ENCODE measurements at places on chromosomes 2 and 18. TPM values are rescaled to one million over a fixed set of nuclear protein-coding genes. Genes with fewer than 3 reads are reported as not detected.

RAB6C gene
- not detected for total RNA-seq

- peaks cover 79% of the 10 kb centered on the region for H3K4me1 ChIP-seq
- H3K27me3 ChIP-seq, result no peaks in the 10 kb centered on the region
- DNase-seq, result no peak
- H3K27ac ChIP-seq, result no peak overlapping the region
- no peak overlapping the region for H3K4me3 ChIP-seq
These were observed 24.7 kb downstream of the CAB39 start for GRCh38 chr2:230737300-230737699.

DNA sequence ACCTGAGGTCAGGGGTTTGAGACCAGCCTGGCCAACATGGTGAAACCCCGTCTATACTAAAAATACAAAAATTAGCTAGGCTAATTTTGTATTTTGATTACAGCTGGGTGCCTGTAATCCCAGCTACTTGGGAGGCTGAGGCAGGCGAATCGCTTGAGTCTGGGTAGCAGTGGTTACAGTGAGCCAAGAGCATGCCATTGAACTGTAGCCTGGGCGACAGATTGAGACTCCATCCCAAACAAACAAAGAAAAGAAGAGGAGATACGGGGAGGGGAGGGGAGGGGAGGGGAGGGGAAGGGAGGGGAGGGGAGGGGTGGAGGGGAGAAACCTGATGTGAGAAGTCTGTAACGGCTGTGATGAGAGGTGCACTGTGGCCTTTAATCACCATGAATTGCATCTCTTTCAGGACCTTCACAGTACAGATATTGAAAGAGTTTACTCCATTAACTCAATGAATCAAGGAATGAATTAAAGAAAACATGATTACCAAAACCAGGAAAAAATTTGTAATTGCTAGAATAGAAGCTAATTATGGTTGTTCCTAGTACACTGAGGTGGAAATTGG is 135.3 kb downstream of the CALCRL start:
- no peaks in the 10 kb centered on the region for H3K36me3 ChIP-seq
- H3K27ac ChIP-seq, result no peak overlapping the region
- H3K4me1 ChIP-seq, result no peaks in the 10 kb centered on the region
- no peak overlapping the region for H3K4me3 ChIP-seq
- DNase-seq, result no peak

GRCh38 chr2:188315750-188316149 is 24.1 kb downstream of the GULP1 start:
- no peak overlapping the region for H3K4me3 ChIP-seq
- no peaks in the 10 kb centered on the region for H3K27me3 ChIP-seq
- H3K4me1 ChIP-seq, result no peaks in the 10 kb centered on the region
- no peaks in the 10 kb centered on the region for H3K36me3 ChIP-seq

GRCh38 chr2:189524746-189525145 is 55.8 kb downstream of the SLC40A1 start:
- no peaks in the 10 kb centered on the region for H3K36me3 ChIP-seq
- no peaks in the 10 kb centered on the region for H3K4me1 ChIP-seq
- H3K4me3 ChIP-seq, result no peak overlapping the region
- peaks cover 2% of the 10 kb centered on the region for H3K27me3 ChIP-seq

- no peaks in the 10 kb centered on the region for H3K36me3 ChIP-seq
- H3K4me3 ChIP-seq, result no peak overlapping the region
- no peak overlapping the region for H3K27ac ChIP-seq
- DNase-seq, result no peak
- peaks cover 6% of the 10 kb centered on the region for H3K4me1 ChIP-seq
These were observed 249.0 kb downstream of the CDH20 start for GRCh38 chr18:61582202-61582710.

GRCh38 chr2:12169721-12170120 is 423.3 kb downstream of the LPIN1 start:
- no peak overlapping the region for H3K27ac ChIP-seq
- no peaks in the 10 kb centered on the region for H3K36me3 ChIP-seq
- H3K4me3 ChIP-seq, result no peak overlapping the region
- peak; percentile 61 for DNase-seq
- H3K4me1 ChIP-seq, result peaks cover 33% of the 10 kb centered on the region
- no peaks in the 10 kb centered on the region for H3K27me3 ChIP-seq

DNA sequence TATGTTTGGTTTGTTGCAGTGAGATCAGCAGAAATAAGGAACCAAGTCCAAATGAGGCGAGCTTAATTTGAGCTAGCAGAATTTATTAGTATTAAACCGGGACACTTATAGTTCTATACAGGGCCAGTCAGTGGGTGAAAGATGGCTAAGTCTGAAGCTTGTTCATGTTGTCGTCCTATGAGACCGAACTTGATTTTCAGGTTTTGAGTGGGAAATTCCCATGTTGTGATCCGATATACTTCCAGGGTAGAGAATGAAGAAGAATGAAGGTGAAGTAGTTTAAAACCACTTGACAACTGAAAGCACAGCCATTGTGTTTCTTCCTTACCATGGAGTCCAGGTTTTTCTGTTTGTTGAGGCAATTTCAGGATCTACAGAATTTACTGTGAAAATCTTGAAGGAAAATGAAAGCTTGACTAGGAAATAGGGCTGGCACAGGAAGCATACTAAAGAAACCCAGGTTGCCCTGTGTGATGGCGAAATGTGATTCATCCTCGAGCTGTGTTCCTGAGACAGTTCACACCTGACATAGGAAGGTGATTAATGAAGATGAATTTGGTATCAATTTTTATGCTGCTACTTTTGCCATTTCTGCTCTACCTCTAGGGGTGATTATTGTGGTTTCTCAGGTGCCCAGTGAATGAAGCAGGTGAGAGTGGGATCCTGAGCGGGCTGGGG is 37.6 kb upstream of the MGAT5 start:
- no peak overlapping the region for H3K4me3 ChIP-seq
- peak overlapping the region; percentile 7 for H3K27ac ChIP-seq
- no peaks in the 10 kb centered on the region for H3K27me3 ChIP-seq
- peaks cover 8% of the 10 kb centered on the region for H3K36me3 ChIP-seq
- peak; percentile 40 for DNase-seq

DNA sequence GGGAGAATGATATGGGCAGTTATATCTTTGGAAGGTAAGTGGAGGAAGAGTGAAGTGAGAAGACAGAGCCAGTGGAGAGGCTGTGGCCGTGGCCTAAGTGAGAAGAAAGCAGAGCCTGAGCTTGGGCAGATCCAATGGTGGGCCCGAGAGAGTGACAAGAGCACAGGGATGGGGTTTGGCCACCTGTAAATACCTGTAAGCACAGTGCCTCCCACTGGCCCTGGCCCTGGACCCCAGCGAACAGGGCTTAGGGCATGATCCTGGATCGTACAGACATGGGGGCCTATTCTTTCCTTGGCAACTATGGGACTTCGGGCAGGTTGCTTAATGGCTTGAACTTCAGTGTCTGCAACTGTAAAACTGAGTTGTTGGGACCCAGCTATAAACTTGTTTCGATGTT is 44.1 kb downstream of the MTCL1 start:
- H3K27ac ChIP-seq, result no peak overlapping the region
- no peak for DNase-seq
- H3K27me3 ChIP-seq, result no peaks in the 10 kb centered on the region
- H3K36me3 ChIP-seq, result no peaks in the 10 kb centered on the region

GRCh38 chr18:2337552-2338141 is 233.7 kb downstream of the METTL4 start:
- H3K4me3 ChIP-seq, result no peak overlapping the region
- H3K4me1 ChIP-seq, result no peaks in the 10 kb centered on the region
- DNase-seq, result peak; percentile 61
- peaks cover 14% of the 10 kb centered on the region for H3K27me3 ChIP-seq
